ENCODE measurements at places on chromosomes 13 and 19. TPM values are rescaled to one million over a fixed set of nuclear protein-coding genes. Genes with fewer than 3 reads are reported as not detected.

GRCh38 chr19:1279782-1280341 lies 4.5 kb downstream of the FAM174C start:
- H3K27ac ChIP-seq, result no peak overlapping the region
- no peaks in the 10 kb centered on the region for H3K36me3 ChIP-seq
- DNase-seq, result peak; percentile 89

SHISA2 gene
- total RNA-seq, result not detected

CD79A gene
- total RNA-seq, result 2.3 TPM

RCBTB2 gene
- total RNA-seq, result 5.9 TPM

GRCh38 chr13:24747248-24748060 lies 16.5 kb upstream of the RNF17 start:
- peak; percentile 24 for DNase-seq
- H3K4me1 ChIP-seq, result peaks cover 19% of the 10 kb centered on the region
- no peaks in the 10 kb centered on the region for H3K36me3 ChIP-seq

- H3K36me3 ChIP-seq, result peaks cover 9% of the 10 kb centered on the region
- H3K4me3 ChIP-seq, result no peak overlapping the region
- H3K4me1 ChIP-seq, result peaks cover 4% of the 10 kb centered on the region
- no peak for DNase-seq
These were observed 5.8 kb downstream of the ZNF30 start for GRCh38 chr19:34932494-34932893.
